ENCODE measurements at places on chromosomes 5 and 9.

GRCh38 chr5:157708866-157709265 is 22.4 kb upstream of the THG1L start:
- DNase-seq = peak; percentile 25

GRCh38 chr5:127186657-127187056 is 103.9 kb upstream of the MEGF10 start:
- peak; percentile 21 for DNase-seq

GRCh38 chr5:178113841-178114324 is 551 bp downstream of the N4BP3 start:
- no peak for DNase-seq

GRCh38 chr9:96177719-96178028 is 124.3 kb downstream of the HSD17B3 start:
- DNase-seq = no peak

DNA sequence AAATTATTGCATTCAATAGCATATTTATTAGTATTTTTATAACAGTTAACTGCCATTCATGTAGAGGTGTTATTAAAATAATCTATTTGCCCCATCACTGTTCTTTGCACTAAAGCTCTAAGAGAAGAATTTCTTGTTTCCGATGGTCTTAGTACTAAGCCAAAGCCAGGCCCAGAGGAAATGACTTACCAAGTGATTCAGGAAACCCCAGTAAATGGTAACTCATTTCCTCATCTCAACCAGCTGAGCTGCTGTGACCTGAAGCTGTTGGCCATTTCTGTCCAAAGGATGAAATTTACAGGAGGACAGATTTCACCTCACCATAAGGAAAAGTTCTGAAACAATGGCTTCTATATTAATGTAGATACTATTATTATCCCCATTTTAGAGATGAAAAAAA is 117.0 kb downstream of the PIK3R1 start:
- DNase-seq = no peak

GRCh38 chr5:141419074-141419880 is 1.6 kb upstream of the PCDHGA11 start:
- no peak for DNase-seq

DNA sequence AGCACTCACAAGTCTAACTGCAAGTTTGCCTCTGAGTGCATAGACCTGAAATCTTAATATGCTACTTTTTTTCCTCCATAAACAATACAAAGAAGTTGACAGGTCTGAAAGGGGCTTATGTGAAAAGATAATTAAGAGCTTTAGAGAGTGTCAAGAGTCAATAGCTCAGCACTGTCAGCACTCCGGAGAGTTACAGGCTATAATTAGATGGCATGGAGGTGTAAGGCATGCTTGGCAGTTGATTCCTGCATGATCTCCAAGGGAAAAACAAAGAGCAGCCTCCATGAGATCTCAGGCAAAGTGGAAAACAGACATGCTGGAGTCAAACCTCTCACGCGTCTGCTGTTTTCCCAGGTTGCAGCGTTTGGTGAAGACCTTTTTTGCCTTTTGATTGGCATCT is 468.7 kb downstream of the TLE4 start:
- no peak for DNase-seq

DNA sequence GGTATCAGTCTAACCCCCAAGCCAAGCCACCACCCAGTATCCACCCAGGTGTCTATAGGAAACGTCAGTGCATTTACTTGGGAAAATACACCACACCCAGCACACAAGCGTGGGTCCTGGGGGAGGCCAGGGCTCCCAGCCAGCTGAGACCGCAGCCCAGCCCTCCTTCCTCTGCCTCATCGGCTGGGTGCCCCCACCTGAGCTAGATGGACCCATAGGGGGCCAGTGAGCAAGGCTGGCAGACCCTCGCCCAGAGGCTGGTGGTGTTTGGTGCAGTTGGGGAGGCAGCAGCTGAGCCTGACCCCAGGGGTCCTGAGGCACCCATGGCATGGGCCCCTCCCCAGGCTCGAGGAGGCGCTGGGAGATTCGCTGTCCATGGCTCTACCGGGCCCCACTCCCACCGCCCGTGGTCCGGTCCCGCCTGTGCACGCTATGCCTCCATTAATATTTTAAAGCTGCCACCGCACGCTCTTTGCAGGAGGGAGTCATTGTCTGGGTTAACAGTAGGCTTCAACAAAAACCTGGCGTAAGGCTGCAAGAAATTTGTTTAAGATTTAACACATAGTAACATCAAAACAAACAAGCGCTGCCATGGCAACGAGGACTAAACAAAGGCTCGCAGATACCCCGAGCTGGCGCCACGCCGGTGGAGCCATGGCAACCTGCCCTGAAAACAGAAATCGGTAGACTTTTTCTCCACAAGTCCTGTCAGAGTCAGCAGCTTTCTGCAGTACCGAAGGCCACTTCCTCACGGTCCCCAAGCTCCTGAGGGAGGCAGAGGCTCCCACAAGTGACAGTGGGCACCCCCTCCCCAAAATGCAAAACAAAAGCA is 20.6 kb downstream of the TPPP start:
- peak; percentile 70 for DNase-seq

DNA sequence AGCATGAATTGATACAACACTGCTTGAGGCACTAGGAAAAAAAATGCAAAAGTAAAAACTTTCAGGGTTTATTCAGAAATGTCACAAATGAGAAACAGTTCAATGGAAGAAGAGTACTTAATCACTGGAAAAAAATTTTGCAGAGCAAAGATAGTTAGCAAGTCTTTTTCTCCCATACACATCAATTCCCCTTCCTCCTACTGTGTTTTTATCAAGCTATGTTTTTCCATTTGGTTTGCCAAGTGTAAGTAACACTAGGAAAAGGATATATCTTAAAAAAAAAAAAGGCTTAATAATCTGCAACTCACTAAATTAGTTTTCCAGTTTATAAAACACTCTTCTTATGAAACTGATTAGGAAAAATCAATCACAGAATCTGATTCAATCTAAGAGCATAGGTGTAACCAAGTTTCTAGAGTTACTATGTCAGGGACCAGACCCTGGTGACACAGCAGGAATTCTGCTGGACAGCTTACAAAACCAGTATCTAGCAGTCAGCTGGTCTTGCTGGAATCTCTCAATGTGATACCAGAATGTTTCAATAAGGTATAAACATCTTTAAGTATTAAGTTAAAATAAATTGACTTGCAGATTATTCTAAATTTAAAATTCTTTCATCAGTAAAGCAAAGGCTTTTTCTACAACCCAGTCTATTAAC is 34.7 kb downstream of the RNF145 start:
- peak; percentile 66 for DNase-seq

DNA sequence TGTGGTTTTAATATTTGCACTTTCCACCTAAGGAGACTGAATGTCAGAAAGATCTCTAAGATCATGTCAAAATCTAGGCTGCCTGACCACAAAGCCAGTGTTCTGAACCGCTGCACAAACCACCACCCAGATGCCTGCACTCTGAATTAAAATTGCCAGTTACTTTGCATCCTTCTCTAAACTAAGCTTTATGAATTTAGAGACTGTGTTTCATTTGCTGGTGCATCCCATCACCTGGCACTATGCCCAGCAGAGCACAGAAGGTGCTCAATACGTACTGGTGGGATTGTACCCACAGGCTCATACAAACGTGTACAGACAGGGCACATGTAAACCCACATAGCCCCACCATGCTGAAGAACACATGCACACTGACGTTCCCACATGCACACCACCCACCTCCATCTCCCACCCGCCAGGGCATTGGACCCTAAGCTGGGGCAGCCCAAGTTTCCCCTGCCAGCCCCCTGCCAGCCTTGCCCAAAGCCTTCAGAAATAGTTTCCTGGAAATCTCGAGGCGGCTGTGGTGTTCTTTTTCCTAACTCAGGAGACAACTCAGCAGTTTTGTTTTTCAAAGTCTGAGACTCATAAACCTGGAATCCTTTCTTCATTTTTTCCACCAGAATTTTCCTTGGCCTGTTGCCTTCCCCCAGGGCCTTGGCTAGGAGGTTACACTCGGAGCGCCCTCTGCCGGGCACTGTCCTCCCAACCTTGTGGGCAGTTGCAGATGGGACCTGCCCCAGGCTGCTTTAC is 9.6 kb upstream of the TRAF1 start:
- peak; percentile 99 for DNase-seq

DNA sequence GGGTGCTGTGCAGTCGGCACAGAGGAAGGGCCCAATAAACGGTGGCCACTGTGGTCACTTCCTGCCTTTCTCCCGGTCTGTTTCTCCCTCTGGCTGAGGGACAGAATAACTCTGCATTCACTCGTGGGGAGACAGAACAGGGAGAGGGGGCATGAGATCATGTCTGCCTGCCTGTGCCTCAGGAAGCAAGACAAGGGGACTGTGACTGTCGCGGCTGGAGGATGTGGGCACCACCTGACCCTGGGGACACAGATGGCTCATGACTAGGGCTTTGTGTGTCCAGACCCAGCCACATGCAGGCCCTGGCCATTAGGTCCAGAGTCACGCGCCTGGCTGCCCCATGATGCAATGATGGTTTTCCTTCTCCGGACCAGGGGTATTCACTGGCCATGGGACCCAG is 5.8 kb downstream of the TRUB2 start:
- no peak for DNase-seq
